Heart left ventricle (tissue), 16 donors: ENCODE measurements at places on chromosomes 1 and 21. TPM values are rescaled to one million over a fixed set of nuclear protein-coding genes. Genes with fewer than 3 reads are reported as not detected.

Gene SYTL1
- 1.2 TPM for polyA plus RNA-seq

Gene HPDL
- 0.46 TPM for polyA plus RNA-seq

Gene PTGER3
- polyA plus RNA-seq: 2.3 TPM

Gene DEPDC1
- 0.04 TPM for polyA plus RNA-seq

Gene E2F2
- 0.12 TPM for polyA plus RNA-seq

Gene MAP1LC3C
- not detected for polyA plus RNA-seq

Gene RGS4
- polyA plus RNA-seq: 2.8 TPM

Gene RGL1
- 7.9 TPM for polyA plus RNA-seq

Gene LCE1B
- polyA plus RNA-seq: not detected

Gene TCHHL1
- not detected for polyA plus RNA-seq

Gene KLHL21
- polyA plus RNA-seq: 28.6 TPM

Gene TIE1
- polyA plus RNA-seq: 25.1 TPM
